ENCODE measurements at places on chromosomes 2 and 18.

GRCh38 chr18:23977719-23978483 is 36.7 kb upstream of the TTC39C start:
- no peak for DNase-seq

GRCh38 chr2:112272669-112273068 is 2.7 kb upstream of the ZC3H6 start:
- no peak for DNase-seq

DNA sequence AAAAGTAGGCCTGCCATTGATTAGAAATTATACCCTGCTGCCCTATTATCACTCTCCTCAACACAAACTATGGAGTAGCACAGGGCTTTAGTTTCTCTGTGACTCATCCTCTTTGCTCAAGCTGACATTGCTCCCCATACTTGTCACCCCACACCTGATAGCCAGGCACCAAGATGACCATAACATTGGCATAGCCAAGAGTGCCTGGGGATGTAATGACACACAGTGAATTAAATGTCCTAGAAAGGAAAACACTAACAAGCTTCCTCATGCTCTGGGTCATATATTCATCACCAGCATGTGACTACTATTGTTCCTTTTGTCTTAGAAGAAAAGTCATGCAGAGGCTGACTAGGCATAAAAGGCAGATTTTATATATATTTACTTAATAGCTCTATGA is 137.8 kb upstream of the RND3 start:
- no peak for DNase-seq

DNA sequence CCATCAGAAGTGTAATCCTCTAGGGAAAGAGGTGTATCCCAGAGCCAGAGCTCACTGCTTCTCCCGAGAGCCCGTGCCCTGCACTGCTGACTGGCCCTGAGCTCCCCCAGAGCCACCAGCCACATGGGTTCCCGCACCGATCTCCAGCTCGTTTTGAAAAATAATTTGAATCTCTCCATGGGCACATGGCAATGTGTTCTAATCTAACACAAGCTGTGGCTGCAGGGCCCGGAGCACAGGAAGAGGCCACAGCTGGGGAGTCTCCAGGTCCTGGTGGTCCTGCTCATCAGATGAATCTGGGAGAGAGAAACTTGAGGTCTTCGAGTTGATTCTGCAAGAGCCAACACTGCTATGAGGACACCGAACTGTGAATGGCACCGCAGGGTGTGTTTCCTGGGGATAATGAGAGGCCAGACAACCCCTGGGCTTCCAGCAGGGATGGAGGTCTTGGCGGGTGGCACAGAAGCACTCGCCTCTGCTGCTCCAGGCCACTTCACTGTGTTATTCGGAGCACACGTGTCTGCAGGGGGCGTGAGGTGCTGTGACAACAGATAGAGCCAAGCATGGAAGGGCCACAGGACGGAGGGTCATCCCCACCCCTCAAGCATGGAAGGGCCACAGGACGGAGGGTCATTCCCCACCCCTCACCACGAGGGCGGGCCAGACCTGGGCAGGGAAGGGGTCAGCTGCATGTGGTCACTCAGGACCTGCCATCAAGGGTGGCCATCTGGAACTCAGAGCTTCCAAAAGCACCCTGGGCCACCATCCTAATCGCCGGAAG is 196.8 kb downstream of the NDUFA10 start:
- no peak for DNase-seq

GRCh38 chr2:25829377-25829704 is 48.9 kb downstream of the ASXL2 start:
- no peak for DNase-seq

GRCh38 chr2:27071990-27072830 is 756 bp upstream of the OST4 start:
- no peak for DNase-seq

DNA sequence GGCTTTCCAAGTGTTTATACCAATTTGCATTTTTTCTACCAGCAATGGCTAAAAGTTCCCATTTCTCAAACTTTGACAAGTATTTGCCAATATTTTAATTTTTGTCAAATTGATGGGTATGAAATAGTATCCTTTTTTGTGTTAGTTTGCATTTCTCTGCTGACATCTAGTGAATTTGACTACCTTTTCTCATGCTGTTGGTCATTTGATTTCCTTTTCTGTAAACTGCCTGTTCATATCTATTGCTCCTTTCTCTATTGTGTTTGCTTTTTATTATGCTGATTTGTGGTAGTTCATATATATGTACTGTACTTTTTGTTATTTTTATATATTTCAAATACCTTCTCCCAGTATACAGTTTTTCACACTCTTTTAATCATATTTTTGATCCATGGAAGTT is 149.4 kb downstream of the PMAIP1 start:
- DNase-seq, result no peak

GRCh38 chr2:121911036-121911435 is 155.6 kb downstream of the TSN start:
- no peak for DNase-seq

DNA sequence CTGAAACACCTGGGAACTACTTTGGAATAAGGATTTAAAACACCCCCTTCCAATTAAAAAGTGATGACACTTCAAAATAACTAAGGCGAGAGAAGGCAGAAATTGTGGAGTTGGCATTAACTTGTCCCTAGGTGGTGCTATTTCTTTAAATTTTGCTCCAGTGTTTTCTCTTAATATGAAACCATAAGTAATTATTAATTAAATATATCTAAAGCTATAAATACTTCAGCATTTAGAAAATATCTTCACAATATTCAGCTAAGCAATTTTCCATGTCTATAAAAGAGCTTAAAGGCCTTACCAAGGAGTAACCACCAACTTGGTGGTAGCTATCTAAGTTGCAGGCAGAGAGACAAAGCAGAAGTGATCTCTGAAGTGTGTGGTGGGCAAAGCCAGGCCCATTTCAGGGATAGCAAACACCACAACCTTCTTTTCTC is 186.8 kb upstream of the PGAP1 start:
- DNase-seq, result no peak

DNA sequence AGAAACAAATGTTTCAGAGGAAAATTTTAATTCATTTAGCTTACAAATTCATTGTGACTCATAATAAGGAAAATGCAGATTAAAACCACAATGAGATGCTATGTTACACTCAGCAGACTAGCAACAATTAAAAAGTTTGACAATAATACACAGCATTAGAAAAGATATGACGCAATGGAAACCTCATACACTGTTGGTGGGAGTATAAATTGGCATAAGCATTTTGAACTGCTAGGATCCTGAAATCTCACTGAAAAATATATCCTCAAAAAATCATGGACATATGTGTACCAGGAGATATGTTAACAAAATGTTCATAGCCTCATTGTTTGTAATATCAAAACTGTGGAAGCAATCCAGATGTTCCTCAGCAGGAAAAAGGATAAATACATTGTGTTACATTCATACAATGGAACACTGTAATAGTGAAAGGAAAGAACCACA is 13.7 kb downstream of the CALCRL start:
- DNase-seq, result no peak

GRCh38 chr2:20698916-20699613 is 32.1 kb downstream of the GDF7 start:
- no peak for DNase-seq

- DNase-seq, result no peak
These were observed 8.6 kb upstream of the ME2 start for GRCh38 chr18:50870138-50870845.

GRCh38 chr2:20125164-20125563 is 73.7 kb upstream of the LAPTM4A start:
- no peak for DNase-seq

DNA sequence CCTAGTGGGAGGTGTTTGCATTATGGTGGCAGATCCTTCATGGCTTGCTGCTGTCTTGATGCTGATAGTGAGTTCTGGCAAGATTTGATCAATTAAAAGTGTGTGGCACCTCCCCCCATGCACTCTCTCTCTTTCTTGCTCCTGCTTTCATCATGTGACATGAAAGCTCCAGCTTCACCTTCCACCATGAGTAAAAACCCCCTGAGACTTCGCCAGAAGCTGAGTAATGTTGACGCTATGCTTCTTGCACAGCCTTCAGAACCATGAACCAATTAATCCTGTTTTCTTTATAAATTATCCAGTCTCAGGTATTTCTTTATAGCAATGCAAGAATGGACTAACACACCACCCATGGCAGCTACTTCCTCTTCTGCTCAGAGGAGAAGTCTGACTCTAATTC is 2181.4 kb upstream of the PIK3C3 start:
- no peak for DNase-seq

DNA sequence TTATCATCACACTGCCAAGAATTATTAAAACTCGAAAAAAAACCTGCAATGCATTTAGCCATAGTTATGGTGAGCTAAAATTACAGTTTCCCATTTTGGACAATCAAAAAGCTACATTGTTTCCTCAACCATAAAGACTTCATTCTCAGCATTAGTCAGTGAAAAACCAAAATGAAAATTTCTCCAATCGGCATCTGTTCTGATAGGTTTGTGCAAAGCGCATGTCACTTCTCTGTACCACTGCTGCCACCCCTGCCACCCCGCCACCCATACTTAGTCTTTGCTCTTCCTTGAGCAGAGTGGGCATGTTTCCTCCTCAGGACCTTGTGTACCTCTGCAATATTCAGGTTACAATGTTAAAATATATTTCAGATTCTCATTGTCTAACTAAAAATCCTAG is 7.1 kb upstream of the ZBTB14 start:
- no peak for DNase-seq

- DNase-seq, result no peak
These were observed 3.3 kb downstream of the AFG3L2 start for GRCh38 chr18:12373771-12374116.

DNA sequence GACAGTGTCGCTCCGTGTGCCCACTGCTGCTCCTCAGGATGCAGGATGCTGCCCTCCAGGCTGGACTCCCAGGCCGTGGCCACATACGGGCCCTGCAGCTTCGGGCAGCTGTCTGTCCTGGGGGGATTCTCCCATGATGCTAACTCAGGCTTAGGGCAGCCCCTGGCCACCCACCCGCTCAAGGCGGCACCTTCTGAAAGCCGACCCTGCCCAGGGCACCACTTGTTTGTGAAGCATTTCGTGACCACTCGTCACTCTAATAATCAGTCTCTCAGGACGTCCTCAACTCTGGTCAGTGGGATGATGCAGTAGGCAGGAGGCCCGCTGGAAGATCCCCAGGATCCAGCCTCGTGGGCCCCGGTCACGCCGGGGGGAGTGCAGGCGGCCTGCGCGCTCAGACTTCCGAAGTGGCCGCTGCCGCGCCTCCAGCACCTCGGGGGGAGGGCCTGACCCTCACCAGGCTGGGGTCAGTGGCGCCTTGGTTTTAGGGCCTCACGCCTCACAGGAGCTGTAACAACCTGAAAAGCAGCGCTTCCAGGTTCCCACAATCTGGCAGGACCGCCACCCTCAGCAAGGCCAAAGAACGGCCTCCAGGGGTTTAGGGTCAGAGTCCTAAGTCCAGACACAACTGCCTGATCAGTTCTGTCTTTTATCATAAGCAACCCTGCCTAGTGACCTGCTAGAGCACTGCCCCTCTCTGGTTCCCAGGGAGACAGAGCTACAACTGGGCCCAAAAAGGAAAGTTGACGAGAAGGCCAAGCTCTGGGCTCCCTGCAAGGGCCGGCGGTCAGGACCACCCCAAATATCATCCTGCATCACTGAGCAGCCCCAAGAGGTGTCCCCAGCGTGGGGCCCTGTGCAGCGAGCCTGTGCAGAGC is 53.0 kb downstream of the EIPR1 start:
- no peak for DNase-seq

GRCh38 chr2:28035163-28035690 is 144.7 kb downstream of the BABAM2 start:
- DNase-seq, result no peak

GRCh38 chr2:164873210-164873908 is 31.7 kb upstream of the COBLL1 start:
- DNase-seq, result no peak

- DNase-seq, result no peak
These were observed 189.8 kb downstream of the NCK2 start for GRCh38 chr2:105934467-105934866.

DNA sequence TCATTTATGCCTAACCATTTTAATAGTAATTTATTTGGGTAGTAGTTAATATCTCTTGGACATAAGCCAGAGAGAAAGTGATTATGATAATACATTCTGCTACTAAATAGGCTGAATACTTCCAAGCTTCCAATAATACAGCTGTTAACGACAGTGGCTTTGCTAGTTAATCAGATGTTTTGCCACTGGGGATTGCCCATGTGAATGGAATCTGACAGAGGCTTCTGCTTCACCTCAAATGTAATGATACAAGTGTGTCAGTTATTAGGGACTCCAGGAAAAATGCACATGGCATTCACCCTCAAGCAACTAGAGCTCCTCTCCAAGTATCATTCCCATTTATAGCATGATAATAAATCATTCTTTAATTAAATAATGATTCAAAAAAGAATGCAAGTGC is 185.0 kb upstream of the TMEFF2 start:
- DNase-seq, result no peak

DNA sequence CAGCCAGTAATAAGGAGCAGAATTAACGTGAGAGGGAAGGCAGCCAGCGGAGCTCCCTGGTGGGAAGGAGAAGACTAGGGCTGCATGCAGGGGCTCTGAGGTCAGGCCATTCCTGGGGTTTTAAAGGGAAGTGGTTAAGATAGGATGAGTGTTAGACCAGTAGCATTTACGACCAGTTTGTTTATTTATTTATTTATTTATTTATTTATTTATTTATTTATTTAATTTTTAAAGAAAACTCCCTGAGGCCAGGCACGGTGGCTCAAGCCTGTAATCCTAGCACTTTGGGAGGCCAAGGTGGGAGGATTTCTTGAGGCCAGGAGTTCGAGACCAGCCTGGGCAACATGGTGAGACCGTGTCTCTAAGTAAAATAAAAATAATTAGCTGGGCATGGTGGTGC is 152.8 kb downstream of the FHOD3 start:
- DNase-seq, result no peak

- DNase-seq, result no peak
These were observed 20.5 kb downstream of the THAP4 start for GRCh38 chr2:241616168-241617125.

- DNase-seq, result no peak
These were observed 26.2 kb downstream of the RPRD1A start for GRCh38 chr18:36041146-36041545.

- DNase-seq, result no peak
These were observed 181.5 kb upstream of the ITGA4 start for GRCh38 chr2:181275643-181276070.

DNA sequence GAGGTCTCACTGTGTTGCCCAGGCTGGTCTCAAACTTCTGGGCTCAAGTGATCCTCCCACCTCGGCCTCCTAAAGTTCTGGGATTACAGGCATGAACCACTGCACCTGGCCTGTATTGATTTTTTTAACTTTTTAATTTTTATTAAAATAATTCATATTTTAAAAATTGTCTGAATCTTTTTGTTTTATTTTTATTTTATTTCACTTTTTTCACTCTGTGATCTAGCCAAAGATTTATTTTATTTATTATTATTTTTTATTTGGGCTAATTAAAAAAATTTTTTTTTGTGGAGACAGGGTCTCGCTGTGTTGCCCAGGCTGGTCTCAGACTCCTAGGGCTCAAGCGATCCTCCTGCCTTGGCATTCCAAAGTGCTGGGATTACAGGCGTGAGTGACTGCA is 14.1 kb downstream of the UGGT1 start:
- DNase-seq, result no peak

- DNase-seq, result no peak
These were observed 463 bp downstream of the HS1BP3 start for GRCh38 chr2:20650393-20650876.
